SW480 (cell line): ENCODE measurements at places on chromosomes 16 and 17.

GRCh38 chr16:27110524-27110896, 43.8 kb downstream of the C16orf82 start:
- DNase-seq, result no peak

GRCh38 chr16:57536306-57537193, at the start of gene CCDC102A:
CCDC102A (minus strand) TSS chr16:57536571; CDS start chr16:57529177, 7,394 bp downstream.
- DNase-seq, result peak; percentile 48

- DNase-seq, result no peak
These were observed 54.0 kb downstream of the GAS7 start for GRCh38 chr17:10144456-10144855.

GRCh38 chr16:72860726-72861562, 187.0 kb downstream of the ZFHX3 start:
- no peak for DNase-seq

DNA sequence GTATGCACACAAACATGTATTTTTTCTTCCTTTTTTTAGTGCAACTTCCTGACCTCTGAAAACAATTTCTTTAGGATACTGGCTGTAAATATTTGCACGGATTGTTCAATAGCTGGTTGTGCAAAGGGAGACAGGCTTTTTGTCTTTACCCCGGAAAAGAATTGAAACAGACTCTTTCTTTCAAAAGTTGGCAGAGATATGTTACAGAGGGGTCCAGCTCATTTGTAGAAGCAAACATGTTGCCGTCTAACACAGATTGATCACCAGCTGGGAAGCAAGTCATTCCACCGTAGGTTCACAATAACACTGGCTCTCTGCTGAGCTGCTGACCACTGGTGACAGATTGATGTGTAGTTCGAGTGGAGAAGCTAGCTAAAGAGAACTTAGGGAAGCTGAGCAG, 130.9 kb downstream of the STX8 start:
- DNase-seq, result no peak

GRCh38 chr17:48174833-48175523, 67.4 kb downstream of the SNX11 start:
- DNase-seq, result no peak

- no peak for DNase-seq
These were observed 27.6 kb downstream of the PRKAR1A start for GRCh38 chr17:68539548-68540467.

- DNase-seq, result no peak
These were observed 6.1 kb upstream of the GAA start for GRCh38 chr17:80095038-80095843.

DNA sequence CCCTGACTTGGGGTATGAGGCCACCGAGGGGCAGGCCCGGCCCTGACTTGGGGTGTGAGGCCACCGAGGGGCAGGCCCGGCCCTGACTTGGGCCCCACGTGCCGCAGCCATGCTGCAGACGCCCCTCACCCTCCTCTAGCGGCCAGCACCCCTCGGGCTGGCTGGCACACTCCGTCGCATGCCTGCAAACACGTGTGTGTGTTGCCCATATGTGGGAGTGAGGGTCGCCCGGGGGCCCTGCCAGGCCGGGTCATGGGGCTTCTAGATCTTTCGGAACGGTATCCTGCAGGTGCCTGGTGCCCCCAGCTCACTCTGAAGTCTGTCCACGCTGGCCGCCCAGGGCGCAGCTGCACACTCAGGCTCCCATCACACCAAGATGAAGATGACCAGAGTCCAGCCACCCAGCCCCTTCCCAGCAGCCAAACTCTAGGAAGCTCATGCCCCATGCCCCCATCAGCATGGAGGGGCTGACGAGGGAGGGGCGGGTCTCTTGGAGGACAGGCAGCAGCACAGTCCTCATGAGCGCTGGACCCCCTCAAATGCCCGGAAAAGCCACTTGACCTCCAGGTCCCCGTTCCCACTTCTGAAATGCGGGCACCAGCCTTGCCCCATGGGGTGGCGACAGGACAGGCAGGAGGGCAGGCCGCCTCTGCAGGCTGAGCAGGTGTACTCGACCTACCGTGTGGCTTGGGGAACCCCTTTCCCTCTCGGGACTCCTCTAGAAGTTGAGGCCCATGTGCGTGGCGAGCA, 33.8 kb downstream of the CTU2 start:
- no peak for DNase-seq

DNA sequence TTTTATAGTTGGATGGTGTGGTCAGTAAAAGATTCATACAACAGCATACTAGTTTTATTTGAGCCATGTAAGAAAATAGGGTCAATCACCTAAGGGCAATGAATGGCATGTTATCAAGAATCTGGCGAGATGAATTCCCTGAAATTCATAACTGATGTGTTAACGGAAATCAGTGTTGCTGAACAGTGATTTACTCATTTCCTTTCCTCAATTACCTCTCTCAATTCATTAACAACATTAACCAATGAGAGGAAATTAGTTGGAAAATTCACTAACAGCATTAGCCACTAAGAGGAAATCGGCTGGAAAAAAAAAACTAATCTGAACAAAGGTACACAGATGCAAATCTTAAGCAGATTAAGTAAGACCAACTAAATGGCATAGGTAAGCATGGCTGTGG, 6.3 kb downstream of the CMTR2 start:
- DNase-seq, result no peak

- no peak for DNase-seq
These were observed 161.0 kb downstream of the CBLN1 start for GRCh38 chr16:49120631-49121030.

GRCh38 chr17:29723278-29724047, 100.8 kb upstream of the CORO6 start:
- no peak for DNase-seq

DNA sequence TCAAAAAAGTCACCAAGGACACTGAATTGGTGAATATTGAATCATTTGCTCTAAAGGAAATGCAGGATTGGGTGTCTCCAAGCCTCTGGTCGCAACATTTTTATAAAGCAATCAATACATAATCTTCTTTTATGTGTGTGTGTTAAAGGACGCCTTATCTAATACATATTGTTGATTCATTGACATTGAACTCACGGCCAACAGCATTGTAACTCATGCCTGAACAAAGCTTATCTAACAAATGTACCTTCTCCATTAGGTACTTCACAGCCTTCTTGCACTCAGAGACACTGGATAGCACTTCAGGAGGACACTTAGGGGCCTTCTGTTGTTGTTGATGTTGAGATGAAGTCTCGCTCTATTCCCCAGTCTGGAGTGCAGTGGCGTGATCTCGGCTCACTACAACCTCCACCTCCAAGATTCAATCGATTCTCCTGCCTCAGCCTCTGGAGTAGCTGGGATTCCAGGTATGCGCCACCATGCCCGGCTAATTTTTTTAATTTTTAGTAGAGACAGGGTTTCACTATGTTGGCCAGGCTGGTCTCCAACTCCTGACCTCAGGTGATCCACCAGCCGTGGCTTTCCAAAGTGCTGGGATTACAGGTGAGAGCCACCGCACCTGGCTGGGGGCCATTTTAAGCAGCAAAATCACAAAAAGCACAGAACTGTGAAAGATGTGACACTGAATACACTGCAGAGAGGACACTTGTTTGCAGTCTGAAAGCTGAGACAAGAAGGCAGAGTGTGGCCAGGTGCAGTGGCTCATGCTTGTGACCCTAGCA, 13.2 kb upstream of the PDXDC1 start:
- no peak for DNase-seq

DNA sequence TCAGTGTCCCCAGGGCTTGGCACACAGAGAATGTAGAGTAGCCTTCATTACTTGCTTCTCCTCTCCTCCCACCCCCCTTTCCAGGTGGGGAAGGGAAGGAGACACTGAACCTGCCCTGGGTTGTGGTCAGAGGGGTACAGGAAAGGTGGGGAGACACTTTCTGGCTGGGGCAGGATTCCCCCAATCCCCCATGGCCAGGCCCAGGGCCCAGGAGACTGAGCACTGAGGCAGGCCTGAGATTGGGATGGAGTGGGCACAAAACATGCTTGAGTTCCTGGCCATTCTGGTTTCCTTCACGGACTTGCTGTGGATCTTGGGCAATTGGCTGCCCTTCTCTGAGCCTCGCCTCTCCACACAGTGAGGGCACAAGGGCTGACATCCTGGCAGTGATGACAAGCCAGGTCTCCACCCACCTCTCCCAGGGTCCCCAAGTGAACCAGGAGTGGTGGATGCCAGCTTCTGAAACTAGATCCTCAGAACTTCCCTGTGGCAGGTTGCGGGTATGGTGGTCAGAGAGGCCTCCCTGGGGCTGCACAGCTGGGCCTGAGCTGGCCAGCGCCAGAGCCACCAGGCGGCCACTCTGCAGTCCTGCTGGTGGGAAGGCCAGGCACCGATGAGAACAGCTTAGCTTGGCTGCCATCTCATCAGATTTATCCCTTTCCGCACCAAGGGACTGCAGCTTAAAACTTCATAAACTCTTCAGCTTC, 9.3 kb downstream of the ZNF629 start:
- DNase-seq, result no peak

- DNase-seq, result no peak
These were observed 7.2 kb downstream of the SLC38A10 start for GRCh38 chr17:81287741-81288430.

DNA sequence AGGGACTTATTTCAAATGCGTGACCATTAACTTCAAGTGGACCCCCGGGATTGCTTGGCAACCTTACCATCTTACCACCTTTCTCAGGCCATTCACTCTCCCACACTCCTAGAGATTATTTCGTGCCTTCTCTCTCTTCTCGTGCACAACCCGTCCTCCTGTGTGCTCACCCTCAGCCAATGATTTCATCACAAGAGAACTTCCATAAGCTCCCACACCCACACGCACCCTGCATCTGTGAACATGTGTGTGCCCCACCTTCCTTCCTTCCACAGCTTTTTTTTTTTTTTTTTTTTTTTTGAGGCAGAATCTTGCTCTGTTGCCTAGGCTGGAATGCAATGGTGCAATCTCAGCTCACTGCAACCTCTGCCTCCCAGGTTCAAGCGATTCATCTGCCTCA, 27.4 kb upstream of the CDH3 start:
- no peak for DNase-seq

- DNase-seq, result no peak
These were observed 1.3 kb downstream of the RILP start for GRCh38 chr17:1648173-1648962.

DNA sequence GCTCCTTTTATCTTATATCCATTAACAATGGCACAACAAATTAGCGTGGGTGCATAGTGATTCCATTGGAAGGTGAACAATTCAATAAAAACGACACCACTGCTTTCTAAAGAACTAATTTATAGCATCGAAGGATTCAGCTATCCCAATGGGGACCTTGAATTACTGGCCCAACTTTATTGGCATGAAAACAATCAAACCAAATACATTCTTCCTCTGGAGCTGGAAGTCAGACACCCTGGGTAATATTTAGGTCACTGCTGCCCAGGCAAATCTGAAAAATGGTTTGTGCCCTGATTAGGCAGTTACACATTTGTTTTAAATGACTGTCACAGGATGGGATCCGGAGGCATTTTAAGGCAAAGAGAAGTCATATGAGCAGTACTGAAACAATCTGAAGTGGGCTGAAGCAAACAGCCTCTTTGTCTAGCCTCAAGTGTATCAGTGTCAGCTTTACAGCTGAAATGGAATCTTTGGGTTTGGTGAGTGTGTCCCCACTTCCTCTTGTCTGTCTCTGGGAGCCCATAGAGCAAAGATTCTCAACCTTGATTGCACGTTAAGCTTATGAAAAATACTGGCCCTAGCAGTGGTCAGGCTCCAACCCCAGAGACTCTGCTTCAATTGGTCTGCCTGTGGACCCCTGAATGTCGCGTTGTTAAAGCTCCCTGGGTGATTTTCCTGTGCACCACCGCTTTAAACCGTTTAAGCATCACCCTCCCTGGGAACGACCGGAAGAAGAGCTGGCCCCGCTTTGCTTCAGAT, 30.3 kb downstream of the CDK5R1 start:
- DNase-seq, result no peak

DNA sequence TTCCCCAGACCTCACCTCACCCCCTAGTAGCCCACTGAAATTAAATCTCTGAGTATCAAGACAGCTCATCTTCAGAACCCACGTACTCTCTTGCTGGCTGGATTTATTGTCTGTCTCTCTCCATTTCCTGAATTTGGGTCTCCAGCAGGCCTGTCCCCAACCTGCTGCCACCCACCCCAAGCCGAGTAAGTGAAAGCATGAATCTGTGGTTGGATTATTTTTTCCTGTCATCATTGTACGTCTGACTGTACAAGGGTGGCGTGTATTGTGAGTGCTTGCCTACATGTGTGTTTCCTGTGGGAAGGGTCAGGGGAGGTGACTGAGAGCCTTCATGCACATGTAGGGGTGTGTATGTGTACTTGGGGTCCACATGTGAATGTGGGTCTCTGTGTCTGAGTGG, 5.4 kb downstream of the TNP2 start:
- no peak for DNase-seq

GRCh38 chr17:74748279-74748528, 224 bp upstream of the NHERF1 start:
- no peak for DNase-seq

GRCh38 chr17:37770631-37771518, 26.0 kb upstream of the HNF1B start:
- DNase-seq, result peak; percentile 62

- DNase-seq, result no peak
These were observed 1.4 kb upstream of the CTCF start for GRCh38 chr16:67560827-67561342.

DNA sequence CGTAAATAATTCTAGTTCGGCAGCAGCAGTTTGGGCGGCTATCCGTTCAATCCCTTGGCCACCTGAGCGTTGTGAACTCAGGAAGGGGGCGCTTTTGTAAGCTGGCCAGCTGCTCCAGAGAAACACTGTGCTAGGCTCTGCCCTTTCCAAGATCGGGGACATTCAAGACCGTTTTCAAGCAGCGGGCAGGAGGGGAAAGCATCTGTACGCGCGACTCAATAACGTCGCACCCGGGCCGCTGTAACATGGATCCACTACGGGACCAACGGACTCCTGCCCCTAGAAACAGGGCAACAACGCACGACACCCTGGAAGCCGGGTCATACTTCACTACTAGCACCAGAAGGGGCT, 463 bp downstream of the TOP2A start:
- peak; percentile 61 for DNase-seq

GRCh38 chr17:12987120-12987519, 30.7 kb downstream of the ELAC2 start:
- DNase-seq, result no peak

DNA sequence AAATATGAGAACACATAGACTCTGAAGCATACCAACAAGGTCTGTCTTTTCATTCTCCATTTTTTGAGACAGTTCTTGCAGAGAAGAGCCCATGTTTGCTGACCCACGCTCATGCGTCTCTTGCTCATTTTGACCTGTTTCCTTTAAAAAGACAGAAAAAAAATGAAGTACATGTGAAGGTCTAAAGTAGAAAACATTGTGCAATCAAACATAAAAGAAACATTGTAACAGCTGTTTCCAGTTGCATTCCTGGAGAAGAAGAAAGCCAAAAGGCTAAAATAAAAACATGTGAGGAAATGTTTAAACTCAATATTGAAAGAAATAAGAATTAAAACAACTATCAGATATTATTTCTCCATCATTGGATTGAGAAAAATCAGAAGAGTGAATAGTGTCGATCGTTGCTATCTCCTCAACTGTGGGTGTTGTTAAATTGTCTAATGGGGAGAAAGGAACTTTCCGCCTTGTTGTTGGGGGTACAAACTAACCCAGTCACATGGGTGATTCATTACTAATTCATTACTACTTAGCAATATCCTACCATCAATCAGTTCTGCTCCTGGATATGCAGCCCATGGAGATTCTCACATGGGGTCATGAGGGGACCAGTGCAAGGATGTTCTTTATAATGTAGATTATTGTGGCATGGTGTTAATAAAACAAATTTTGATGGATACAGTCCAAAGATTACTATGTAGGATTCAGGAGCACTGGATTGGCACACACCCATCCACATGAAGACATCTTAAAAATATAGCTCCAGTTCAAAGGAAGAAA, 9.5 kb downstream of the ABCA9 start:
- no peak for DNase-seq
